ENCODE measurements at places on chromosomes 7 and 10.

DNA sequence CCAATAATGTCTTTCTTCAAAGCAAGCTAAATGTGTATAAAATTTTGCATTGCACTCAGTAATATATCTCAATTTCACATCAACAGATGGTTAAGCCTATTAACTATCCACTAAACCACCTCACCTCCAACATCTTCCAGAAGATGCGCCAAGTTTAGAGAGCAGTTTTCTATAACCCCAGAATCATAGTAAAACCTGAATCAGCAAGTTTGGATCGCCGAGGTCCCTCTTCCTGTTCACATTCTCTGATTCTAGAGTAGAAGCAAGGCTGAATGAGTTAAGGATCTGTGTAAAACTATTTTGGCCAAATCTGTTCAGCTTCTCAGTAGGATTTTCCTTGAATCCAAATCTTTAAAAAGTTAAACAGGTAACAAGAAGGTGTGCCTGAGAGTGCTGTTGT, 1.4 kb upstream of the FAM204A start:
- DNase-seq: no peak

GRCh38 chr10:60212195-60212594, 177.5 kb downstream of the ANK3 start:
- DNase-seq: no peak

GRCh38 chr10:35908451-35908850, 266.4 kb upstream of the FZD8 start:
- DNase-seq: no peak

- no peak for DNase-seq
These were observed 127.8 kb downstream of the MGMT start for GRCh38 chr10:129594811-129595210.

DNA sequence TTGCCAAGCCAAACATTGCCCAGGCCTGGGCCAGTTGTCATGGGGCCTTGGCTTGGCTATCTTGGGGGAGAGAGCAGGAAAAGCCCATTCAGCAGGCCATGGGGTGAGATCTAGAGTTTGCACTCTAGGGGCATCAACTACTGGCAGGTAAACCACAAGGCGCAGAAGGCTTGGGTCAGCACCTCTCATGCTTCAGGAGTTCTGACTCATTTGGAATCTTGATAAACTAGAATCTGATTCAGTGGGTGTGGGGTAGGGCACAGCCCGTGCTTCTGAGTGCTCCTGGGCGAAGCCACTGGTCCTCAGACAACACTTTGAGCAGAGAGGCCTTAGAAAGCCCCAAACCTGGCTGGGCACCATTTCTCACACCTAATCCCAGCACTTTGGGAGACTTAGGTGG, 81.1 kb downstream of the RGS10 start:
- DNase-seq: no peak
